ENCODE measurements at places on chromosomes 13 and 19.

GRCh38 chr13:80477661-80478443 is 136.9 kb upstream of the SPRY2 start:
- no peak for DNase-seq

- DNase-seq, result no peak
These were observed 915 bp upstream of the KCTD12 start for GRCh38 chr13:76887076-76887563.

DNA sequence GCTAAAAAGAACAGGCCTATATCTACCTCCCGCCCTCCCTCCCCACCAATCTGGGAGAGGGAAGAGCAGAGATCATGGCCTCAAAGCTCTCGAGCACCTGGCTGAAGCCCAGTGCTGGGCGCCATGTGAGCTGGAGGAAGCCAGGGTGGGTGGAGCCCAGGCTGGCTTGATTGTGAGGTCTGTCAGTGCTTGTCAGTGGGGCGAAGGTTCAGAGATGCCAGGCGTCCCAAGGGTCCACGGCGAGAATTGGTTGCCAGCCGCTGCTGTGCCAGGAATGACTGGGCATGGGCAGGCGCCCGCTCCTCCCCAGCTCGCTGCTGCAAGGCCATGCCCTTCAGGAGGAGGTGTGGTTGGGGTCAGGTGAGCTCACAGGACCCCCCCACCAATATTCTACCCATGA is 11.5 kb downstream of the BEST2 start:
- DNase-seq, result no peak

GRCh38 chr19:28258829-28259228 is 954.1 kb downstream of the UQCRFS1 start:
- DNase-seq, result no peak

DNA sequence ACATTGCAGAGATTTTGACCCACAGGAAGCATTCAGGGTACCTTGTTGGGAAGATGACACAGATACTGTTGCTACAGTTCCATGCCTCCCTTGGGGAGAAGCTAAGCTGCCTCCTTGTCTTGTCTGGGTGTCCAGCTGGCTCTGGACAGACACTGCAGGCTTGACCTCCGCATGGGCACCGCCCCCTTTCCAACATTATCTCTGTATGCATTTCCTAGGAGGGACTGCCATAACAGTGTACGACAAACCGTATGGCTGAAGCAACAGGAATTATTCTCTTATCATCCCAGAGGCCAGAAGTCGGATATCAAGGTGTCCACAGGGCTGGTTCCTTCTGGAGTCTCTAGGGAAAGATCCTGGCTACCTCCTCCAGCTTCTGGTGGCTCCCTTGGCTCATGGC is 67.0 kb upstream of the USE1 start:
- DNase-seq, result no peak

GRCh38 chr13:19151581-19152263 is 29.9 kb downstream of the TUBA3C start:
- no peak for DNase-seq

GRCh38 chr13:110157718-110158117 is 149.2 kb downstream of the COL4A1 start:
- no peak for DNase-seq

GRCh38 chr19:5403968-5404640 is 51.1 kb upstream of the ZNRF4 start:
- peak; percentile 80 for DNase-seq

- no peak for DNase-seq
These were observed 67.9 kb upstream of the FRY start for GRCh38 chr13:31963631-31964030.

- no peak for DNase-seq
These were observed 240.3 kb downstream of the SPRY2 start for GRCh38 chr13:80100636-80101035.

GRCh38 chr13:94181461-94182107 is 297.9 kb downstream of the DCT start:
- no peak for DNase-seq

- no peak for DNase-seq
These were observed 26.6 kb downstream of the SLAIN1 start for GRCh38 chr13:77724092-77724491.

- no peak for DNase-seq
These were observed 182.5 kb upstream of the OBI1 start for GRCh38 chr13:78841358-78841963.

Measured in Jurkat, Clone E6-1 (cell line).